ENCODE measurements at places on chromosomes 5 and 9.

- DNase-seq = no peak
Measured at GRCh38 chr9:114677418-114677817, 4.6 kb downstream of the TEX48 start.

- DNase-seq = no peak
Measured at GRCh38 chr9:34498553-34498952, 24.2 kb downstream of the ENHO start.

GRCh38 chr5:87151547-87151946 lies 116.1 kb upstream of the RASA1 start:
- DNase-seq = no peak

- DNase-seq = no peak
Measured at GRCh38 chr9:135607401-135608293, 31.7 kb downstream of the GLT6D1 start.

Measured in NCI-H748 treated with DMSO at 0.1 percent for 48 hours (cell line).